ENCODE measurements at places on chromosomes 13 and 19.

DNA sequence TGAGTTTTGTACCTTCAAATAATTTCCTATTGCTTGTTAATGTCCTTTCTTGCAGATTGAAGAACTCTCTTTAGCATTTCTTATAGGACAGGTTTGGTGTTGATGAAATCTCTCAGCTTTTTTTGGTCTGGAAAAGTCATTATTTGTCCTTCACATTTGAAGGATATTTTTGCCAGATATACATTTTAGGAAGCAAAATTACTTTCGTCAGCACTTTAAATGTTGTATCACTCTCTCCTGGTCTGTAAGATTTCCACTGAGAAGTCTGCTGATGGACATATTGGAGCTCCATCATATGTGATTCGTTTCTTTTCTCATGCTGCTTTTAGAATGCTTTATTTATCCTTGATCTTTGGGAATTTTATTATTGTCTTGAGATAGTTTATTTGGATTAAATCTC lies 105.5 kb downstream of the TNFSF13B start:
- no peak for DNase-seq

DNA sequence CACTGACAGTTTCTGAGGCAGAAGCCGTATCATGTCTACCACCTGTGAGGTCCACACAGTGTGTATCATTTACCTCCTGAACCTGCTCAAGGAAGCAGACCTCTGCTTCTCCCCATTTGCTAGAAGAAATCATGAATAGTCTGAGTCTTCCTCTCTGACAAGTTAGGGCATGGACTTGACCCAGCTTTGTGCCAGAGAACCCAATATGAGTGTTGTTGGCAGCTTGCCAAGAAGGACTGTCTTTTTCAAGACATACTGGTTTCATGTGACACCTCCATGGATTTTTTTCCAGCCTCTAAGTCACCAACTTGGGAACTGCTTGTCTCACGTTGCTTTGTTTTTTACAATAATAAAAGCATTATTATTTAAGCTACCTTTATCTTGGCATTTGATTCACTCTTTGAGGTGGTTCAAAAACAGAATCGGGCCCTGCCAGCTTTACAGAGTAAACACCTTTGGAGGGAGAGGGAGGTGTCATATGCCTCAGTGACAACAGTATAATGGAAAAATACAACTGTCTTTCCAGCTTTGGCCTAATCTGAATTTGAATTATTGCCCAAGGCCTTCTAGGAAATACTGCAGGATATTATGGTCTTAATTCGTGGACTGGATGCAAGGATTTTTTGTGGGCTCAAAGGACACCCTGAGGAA lies 9.6 kb downstream of the ZNF211 start:
- no peak for DNase-seq

DNA sequence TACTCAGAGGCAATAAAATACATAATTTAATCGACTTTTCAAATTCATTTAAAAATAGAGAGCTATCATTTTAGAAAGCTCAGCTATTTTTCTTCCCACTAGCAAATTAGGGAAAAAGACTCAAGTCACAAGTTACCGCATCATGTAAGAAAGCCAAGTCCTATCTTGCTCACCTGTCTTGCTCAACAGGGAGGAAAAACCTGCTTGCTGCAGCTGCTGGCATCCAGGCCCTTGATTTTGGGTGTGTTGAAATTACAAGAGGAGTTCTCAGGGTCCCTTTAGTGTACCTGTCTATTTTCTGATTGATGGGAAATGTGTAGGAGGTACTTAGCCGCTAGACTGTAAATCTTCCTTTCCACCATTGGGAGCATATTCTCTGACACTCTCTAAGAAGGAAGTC lies 22.2 kb downstream of the SLC10A2 start:
- DNase-seq: no peak

- no peak for DNase-seq
Measured at GRCh38 chr19:13074378-13074777, 28.3 kb downstream of the LYL1 start.

GRCh38 chr19:18320865-18321733 lies 1.8 kb downstream of the LSM4 start:
- DNase-seq: no peak

- no peak for DNase-seq
Measured at GRCh38 chr19:57165846-57166245, 1.4 kb downstream of the DUXA start.

All from frontal cortex (tissue), 4 donors.